ENCODE measurements at places on chromosomes 2 and 18. TPM values are rescaled to one million over a fixed set of nuclear protein-coding genes. Genes with fewer than 3 reads are reported as not detected.

DNA sequence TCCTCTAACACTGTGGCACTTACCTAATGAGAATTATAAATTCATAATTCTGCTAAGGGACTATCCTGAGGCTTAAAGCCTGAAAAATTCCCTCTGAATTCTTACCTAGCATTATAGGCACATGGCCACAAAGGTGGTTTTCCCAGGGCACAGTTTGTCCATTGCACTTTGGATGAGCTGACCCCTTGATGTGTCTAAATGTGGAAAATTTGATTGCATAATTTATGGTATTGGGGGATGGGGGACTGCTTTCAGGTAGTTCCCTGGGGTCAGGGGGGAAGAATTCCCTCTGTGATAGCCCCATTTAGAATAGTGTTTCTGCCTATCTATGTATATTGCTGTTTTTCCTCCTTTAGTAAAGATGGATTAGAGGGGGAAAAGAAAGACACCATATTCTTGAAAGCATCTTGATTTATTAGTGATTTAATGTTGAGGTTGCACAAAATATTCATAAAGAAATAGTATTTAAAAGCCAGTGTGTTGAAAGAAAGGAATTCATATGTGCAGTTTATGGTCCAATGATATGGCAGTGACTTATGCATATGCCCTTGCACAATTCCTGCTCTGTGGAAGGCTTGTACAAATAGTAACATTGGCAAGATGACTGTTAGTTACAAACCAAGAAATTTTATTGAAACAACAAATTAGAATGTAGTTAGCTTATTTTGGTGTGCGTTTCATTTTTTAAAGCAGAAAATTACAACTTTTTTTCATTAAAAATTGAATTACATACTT, 8.7 kb upstream of the HTR2B start:
- DNase-seq = peak; percentile 22

- DNase-seq = peak; percentile 73
These were observed 103.3 kb downstream of the CTAGE1 start for GRCh38 chr18:22314420-22314819.

Gene REG3G
- total RNA-seq = not detected

Gene VWA3B
- total RNA-seq = not detected

Gene LYPD6B
- total RNA-seq = 64.9 TPM

DNA sequence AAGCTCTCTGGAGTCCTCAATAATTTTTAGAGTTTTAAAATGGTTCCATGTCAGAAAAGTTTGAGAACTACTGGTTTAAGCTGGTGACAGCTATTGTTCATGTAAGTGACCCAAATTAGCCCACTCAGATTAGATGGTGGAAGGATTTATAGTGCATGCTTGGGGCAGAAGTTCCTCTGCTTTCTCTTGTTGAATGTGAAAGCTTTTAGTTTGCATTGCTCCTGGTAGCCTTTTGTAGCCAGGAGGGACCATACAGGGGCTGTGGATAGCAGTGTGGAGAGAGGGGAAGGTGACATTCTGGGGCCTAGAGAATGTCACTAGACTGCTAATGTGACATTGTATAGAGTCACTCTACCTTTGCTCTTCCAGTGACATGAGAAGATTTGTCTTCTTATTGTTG, 40.3 kb upstream of the IGFBP5 start:
- DNase-seq = no peak

- DNase-seq = no peak
These were observed 31.5 kb downstream of the SIX3 start for GRCh38 chr2:44972771-44973535.

Gene CFC1
- total RNA-seq = not detected

GRCh38 chr18:65429601-65430000, 321.2 kb upstream of the CDH7 start:
- no peak for DNase-seq

DNA sequence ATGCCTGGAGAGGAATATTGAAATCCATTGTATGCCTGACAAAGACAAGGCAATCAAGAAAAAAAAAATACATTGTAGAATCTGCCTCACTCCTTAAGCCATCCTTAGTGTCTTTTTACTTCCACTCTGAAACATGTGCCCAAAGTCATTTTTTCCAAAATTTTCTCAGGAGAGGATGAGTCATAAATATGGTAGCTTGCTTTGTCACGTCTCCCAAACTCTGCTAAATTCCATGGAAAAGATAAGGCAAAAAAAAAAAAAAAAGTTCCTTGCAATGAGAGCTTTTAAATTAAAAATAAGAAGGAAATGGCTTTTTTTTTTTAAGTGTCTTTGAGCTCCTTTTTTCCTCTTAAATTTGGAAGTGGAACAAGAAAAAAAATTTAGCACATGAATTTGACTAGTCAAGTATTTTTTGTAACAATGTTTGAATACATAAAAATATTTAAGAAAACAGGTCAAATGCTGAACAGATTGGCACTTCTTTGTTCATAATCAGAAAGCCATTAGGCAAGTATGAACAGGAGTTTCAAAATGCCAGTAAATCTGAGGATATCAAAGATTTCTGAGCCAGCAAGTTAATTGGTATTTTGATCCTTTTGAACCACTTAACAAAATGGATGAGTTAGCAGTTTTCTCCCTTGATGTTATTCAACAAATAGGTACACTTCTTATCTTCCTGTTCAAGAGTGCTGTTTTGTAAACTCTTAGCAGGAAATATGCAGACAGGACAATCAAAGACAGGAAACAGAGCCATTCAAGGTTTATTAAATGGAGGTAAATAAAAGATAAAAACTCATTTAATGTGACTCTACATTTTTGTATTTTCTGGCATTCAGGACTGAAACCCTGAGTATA, 247.3 kb upstream of the SP5 start:
- DNase-seq = no peak

GRCh38 chr2:201366146-201366545, 9.0 kb upstream of the FLACC1 start:
- no peak for DNase-seq

DNA sequence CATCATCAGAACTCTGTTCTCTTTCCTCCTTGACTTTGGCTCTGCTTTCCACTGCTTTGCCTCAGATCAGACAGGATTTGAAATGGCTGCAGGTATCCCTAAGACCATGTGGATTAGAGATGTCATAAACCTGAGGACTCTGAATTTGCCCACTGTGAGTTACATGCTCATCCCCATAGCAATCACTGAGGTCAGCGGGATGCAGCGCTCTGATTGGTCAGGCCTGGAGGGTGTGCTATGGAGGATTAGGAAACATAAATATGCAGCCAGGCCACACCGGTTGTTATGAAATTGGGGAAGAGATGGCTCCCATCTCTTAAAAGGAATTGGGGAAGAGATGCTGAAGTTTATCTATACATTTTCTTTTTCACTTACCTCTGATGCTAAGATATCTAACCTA, 73.7 kb upstream of the DNAJC10 start:
- DNase-seq = peak; percentile 45

GRCh38 chr2:230496891-230497290, 80.9 kb downstream of the SP100 start:
- DNase-seq = no peak

All from HFFc6 (cell line).